ENCODE measurements at places on chromosomes 4 and X. TPM values are rescaled to one million over a fixed set of nuclear protein-coding genes. Genes with fewer than 3 reads are reported as not detected.

SCD5 gene
- total RNA-seq: 2.1 TPM

GAGE12J gene
- total RNA-seq: not detected

SSX4B gene
- not detected for total RNA-seq

KLHL2 gene
- 13.1 TPM for total RNA-seq

SLITRK2 gene
- total RNA-seq: 0.35 TPM

GPRASP1 gene
- total RNA-seq: 8.2 TPM

PDZD4 gene
- 4.1 TPM for total RNA-seq

Measured in cardiac septum (tissue), 1 donor.